ENCODE measurements at places on chromosomes 6 and 20. TPM values are rescaled to one million over a fixed set of nuclear protein-coding genes. Genes with fewer than 3 reads are reported as not detected.

DNA sequence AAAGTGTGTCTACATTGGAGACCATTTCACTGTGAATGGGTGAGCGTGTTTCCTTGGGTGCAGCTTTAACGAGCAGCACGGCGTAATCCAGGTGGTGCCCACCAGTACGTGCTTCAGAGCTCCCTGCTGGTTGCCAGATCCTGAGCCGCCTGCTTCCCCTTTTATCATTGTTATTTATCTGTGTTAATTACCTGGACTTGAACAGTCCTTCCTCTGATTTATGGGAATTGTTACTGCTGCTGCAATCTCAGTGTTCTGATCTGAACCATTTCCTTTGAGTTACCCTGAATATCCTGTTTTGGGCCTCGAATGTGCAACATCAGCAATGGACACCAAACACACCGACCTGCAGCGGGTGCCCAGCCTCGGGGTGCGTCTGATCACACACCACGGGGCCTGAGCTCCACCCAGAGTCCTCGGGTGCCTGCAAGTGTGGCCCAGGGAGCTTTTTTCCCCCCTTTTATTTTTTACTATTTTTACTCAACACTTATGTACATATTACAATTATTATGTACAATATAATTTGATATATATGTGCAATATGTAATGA is 81.3 kb downstream of the RPP40 start:
- no peaks in the 10 kb centered on the region for H3K36me3 ChIP-seq
- no peak for DNase-seq
- H3K27me3 ChIP-seq, result no peaks in the 10 kb centered on the region
- no peak overlapping the region for H3K4me3 ChIP-seq

Gene MICA
- total RNA-seq, result 12.3 TPM

Gene RBM24
- not detected for total RNA-seq

Gene BFSP1
- 2.7 TPM for total RNA-seq

DNA sequence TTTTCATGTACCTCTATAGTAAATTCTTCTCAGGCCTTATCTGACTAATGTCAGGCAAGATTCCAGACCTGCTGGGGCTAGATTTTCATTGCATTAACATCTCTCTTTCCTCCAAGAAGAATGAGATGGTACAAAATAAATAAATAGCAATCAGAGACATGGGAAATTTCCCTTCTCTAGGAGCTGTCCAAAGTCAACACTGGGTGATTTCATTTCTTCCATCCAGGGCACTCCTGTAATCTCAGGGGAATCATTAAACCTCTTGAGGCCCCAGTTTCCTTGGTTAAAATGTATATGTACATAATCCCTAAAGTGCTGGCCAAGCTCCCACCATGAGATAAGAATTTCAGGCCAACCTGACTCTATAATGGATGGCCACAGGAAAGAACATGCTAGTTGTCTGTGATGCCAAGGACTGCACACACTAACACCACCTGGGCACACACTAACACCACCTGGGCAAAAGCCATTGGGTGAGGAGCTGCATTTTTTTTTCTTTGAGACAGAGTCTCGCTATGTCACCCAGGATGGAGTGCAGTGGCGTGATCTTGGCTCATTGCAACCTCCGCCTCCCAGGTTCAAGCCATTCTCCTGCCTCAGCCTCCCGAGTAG is 912 bp downstream of the IL17F start:
- H3K4me3 ChIP-seq, result no peak overlapping the region
- no peaks in the 10 kb centered on the region for H3K36me3 ChIP-seq
- H3K4me1 ChIP-seq, result no peaks in the 10 kb centered on the region
- DNase-seq, result no peak

Gene WFDC5
- total RNA-seq, result 0.63 TPM

Gene ENPP5
- not detected for total RNA-seq

DNA sequence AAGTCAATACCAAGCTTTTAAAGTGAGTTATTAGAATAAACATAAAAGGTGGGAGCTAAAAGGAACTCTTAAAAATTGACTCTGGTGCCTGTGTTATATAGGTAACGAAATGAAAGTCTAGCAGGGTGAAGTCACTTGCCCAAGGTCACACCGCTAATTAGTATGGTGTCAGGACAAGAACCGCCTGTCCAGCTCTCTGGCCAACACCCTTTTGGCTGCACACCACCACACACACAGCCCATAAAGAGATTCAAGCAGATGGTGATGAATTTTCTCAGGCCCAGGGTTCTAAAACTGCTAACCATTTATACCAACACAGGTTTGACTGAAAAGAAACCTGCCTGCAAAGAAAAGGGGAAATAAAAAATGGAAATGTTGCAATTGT is 20.2 kb downstream of the GFOD1 start:
- H3K4me1 ChIP-seq, result peaks cover 25% of the 10 kb centered on the region
- H3K27ac ChIP-seq, result no peak overlapping the region
- H3K36me3 ChIP-seq, result no peaks in the 10 kb centered on the region
- DNase-seq, result no peak
- H3K27me3 ChIP-seq, result no peaks in the 10 kb centered on the region
- H3K4me3 ChIP-seq, result no peak overlapping the region

GRCh38 chr20:10551732-10552724 is 116.9 kb downstream of the SLX4IP start:
- DNase-seq, result no peak
- peaks cover 28% of the 10 kb centered on the region for H3K4me1 ChIP-seq
- H3K4me3 ChIP-seq, result no peak overlapping the region
- no peaks in the 10 kb centered on the region for H3K36me3 ChIP-seq
- H3K27me3 ChIP-seq, result peaks cover 3% of the 10 kb centered on the region

GRCh38 chr6:90253631-90254030 is 43.0 kb downstream of the BACH2 start:
- no peak for DNase-seq
- H3K4me1 ChIP-seq, result peaks cover 53% of the 10 kb centered on the region
- H3K27me3 ChIP-seq, result no peaks in the 10 kb centered on the region
- H3K4me3 ChIP-seq, result no peak overlapping the region
- H3K36me3 ChIP-seq, result peaks cover 38% of the 10 kb centered on the region

DNA sequence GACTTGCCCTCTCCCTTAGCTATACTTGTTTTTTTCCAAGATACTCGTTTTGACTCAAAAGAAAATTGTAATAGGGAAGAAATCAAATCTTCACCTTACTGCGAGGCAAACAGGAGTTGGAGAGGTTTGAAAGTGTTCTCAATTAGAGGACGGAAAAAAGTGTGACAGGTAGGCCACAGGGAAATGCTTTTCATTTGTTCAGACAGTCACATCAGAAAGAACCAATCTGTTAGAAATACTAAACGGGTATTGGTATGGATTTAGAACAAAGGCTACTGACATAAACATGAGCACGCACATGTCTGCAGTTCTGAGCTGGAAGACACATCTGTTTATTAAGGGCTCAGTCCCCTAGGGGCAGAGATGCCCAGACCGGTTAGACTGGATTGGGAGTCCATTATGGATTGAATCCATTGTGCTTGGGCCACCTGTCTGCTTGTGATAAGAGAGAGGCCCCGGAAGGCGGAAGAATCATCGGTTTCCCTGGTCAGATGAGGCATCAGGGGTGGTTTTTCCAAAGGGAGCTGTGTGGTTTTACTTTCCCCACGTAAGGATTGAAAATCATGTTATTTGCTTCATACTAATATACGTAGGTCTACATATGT is 220.9 kb upstream of the MYLIP start:
- H3K27ac ChIP-seq, result no peak overlapping the region
- H3K27me3 ChIP-seq, result peaks cover 3% of the 10 kb centered on the region
- no peak for DNase-seq
- no peak overlapping the region for H3K4me3 ChIP-seq
- peaks cover 6% of the 10 kb centered on the region for H3K36me3 ChIP-seq
- peaks cover 34% of the 10 kb centered on the region for H3K4me1 ChIP-seq

- H3K4me1 ChIP-seq, result peaks cover 24% of the 10 kb centered on the region
- peak within 1 kb of the TSS; percentile 55 for H3K4me3 ChIP-seq
These were observed at the start of gene CD93 for GRCh38 chr20:23086056-23086566. Gene CD93, minus strand, starts transcription at chr20:23086324. Its CDS starts 132 bp downstream, at chr20:23086192.

- H3K4me3 ChIP-seq, result no peak overlapping the region
- no peak overlapping the region for H3K27ac ChIP-seq
- H3K27me3 ChIP-seq, result peaks cover 19% of the 10 kb centered on the region
- H3K36me3 ChIP-seq, result no peaks in the 10 kb centered on the region
- peak; percentile 18 for DNase-seq
These were observed 189.4 kb upstream of the RREB1 start for GRCh38 chr6:6918216-6918983.
